Stimulated activated CD8-positive, alpha-beta memory T cell treated with anti-CD3 and anti-CD28 coated beads, Interleukin-2, amount 100 ng/mL, for 48 hours (primary cell): ENCODE measurements at places on chromosomes 6 and 20.

DNA sequence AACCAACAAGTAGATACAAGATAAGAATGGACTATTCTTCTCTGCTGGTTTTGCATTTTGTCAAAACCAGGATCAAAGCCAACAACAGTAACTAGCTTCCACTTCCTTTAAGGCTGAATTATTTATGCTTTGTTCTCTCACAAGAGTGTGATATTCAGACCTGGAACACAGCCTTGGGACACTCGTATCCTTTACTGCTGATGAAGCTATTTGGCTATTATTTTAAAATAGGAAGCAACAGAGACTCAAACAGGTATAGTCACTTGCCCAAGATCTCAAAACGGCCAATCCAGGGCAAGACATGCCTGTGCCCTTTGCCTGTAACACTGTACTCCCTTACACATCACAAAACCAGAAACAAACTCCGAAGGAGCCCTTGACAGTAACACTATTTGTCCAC, 19.9 kb downstream of the SPTLC3 start:
- no peak for DNase-seq

- DNase-seq: no peak
These were observed 3.3 kb downstream of the OSER1 start for GRCh38 chr20:44207126-44207723.

- DNase-seq: no peak
These were observed 368.2 kb downstream of the SYNE1 start for GRCh38 chr6:152268846-152269442.

GRCh38 chr6:122005661-122006060, 393.8 kb upstream of the HSF2 start:
- no peak for DNase-seq

DNA sequence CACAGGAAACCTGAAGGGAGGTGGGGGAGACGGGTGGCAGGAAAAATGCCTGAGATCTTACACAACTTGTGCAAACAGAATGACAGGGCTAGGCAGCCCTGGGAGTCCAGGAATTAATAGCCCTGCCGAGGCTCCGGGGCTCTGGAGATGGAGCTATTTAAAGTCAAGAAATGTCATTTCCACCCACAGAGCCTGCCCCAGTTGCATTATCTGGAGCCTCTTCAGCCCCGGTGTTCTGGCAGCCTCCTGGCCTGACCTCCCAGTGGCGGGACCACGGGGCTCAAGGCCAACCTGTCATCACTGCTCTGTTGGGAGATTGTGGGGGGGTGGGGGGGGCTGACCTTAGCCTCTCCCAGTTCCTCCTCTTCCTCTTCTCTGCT, 28.5 kb upstream of the SCUBE3 start:
- DNase-seq: no peak

GRCh38 chr20:44748005-44748370, 2.3 kb downstream of the KCNK15 start:
- no peak for DNase-seq

DNA sequence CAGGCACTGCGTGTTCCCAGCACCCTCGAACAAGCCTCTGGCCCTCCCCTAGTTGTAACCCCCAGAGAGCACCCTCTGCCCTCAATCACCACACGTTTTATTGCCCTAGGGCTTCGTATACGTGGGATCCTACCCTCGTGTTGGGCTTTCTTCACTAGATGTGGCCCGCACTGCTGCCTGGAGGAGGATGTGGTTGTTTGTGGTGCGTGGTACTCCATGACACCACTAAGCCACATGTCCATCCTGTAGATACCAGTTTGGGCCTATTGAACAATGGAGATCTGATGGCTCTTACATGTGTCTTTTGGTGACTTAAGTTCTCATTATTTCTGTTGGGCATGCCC, 17.0 kb downstream of the SLC2A4RG start:
- DNase-seq: no peak

DNA sequence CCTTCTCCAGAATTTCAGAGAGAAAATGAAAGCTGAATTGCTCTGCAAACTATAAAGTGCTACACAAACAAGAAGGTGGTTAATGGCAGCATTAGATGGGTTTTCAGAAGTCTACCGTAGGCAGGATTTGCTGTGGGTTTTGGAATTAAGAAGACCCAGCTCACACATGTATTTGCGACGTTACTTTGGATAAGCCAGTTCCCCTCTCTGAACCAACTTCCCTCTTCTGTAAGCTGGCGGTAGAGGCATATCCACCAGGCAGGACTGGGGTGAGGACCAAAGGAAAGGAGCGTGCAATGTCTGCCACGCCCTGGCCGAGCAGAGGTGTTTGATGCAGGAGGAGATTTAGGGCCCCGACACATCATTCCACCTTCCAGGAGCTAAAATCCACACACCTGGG, 6.9 kb downstream of the RSPO4 start:
- DNase-seq: no peak

- DNase-seq: no peak
These were observed 26.1 kb upstream of the NKAIN2 start for GRCh38 chr6:123777563-123777962.

DNA sequence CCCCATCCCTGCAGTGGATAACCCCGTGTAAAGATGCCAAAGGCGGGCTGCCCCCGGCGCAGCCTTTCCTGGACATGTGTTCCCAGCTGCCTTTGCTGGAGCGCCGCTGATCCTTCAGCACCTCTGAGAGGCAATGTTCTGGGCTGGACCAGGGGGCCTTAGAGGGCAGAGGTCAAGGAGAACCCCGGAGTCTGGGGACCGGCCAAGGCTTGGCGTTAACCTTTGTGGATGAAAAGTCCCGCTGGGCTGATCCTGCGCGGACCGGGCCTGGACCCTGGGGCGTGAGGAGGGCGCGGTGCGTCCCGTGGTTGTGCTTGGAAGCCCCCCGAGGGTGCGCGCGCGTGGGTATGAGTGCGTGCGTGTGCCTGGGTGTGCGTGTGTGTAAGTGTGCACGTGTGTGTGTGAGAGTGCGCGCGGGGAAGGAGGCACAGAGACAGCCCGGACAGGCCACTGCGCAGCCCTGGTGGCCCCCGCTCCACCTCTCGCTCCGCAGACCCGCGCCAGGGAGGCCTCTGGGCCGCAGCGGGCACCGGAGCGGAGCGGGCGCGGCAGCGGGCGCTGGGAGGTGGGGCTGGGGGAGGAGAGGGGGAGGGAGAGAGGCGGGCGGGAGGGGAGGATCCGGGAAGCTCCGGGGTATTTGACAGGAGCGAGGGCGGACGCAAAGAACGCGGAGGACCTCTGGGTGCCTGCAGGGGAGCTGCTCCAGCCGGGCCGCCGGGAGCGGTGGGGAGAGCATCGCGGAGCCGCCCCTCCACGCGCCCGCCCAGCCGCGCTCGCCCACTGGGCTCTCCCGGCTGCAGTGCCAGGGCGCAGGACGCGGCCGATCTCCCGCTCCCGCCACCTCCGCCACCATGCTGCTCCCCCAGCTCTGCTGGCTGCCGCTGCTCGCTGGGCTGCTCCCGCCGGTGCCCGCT, at the start of gene SMOC2:
Gene SMOC2 (plus strand): TSS at position 665 of the 914 bp plus-strand sequence. CDS start 187 bp downstream, at position 852.
- no peak for DNase-seq

DNA sequence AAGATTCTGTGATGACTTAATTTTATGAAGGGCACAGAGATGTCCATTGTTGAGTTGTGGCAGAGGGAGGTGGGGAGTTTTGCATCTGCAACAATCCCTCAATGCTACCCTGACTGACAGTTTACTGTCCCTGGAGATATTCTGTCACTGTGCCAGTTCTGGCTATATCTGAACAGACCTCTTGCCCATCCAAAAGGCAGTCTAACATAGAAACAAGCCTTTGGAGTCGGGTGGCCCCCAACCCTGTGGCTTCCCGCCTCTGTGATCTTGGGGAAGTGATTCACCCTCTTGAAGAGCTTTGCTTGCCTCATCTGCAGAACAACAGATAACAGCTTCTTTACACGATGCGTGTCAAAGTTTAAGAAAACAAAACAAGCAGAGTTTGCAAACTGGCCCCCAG, 3.8 kb upstream of the E2F1 start:
- DNase-seq: peak; percentile 56

DNA sequence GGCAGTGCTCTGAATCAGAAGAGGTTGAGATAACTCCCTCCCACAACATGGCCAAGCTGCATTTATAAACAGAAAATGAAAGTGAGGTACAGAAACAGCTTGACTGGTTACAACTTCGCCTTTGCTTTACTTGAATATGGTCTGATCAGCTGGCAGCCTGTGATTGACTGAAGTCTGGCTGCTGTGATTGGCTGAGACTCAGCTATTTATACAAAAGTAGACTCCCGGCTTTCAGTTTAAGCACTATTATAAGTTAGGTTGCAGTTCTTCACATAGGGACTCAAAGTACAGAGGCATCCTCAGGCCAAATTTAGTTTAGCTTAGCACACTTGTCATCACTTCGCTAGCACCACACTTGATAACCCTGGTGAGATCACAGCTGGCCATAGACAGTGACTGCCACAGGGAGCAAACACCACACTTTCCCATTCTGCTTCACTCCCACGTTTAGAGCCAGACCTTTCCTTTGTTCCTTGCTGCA, 362.6 kb downstream of the EPM2A start:
- DNase-seq: no peak

GRCh38 chr6:150044621-150045145, 19.4 kb upstream of the RAET1L start:
- no peak for DNase-seq

GRCh38 chr6:166795879-166796278, 160.5 kb downstream of the RNASET2 start:
- no peak for DNase-seq

DNA sequence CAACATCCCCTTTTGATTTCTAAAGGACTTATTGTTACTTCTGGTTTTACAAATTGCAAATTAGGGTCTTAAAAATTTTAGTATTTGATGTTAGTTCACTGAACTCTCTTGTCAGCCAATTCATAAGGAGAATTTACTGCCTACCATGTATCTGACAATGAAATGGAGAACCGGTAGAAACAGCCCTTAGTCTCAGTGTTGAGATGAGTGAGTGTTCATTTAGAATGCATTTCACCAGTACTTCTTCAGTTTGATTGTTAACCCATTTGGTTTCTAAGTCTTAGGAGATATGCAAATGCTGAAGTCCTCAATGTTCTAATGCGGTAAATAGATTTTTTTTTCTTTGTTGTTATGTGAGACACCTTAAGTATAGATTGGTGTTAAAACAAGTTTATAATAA, 616.3 kb upstream of the FLRT3 start:
- no peak for DNase-seq

- DNase-seq: no peak
These were observed 13.5 kb upstream of the KCNK16 start for GRCh38 chr6:39335780-39336545.

- DNase-seq: no peak
These were observed 470.5 kb upstream of the NRSN1 start for GRCh38 chr6:23655525-23655924.

GRCh38 chr6:87078983-87079616, 15.8 kb downstream of the CGA start:
- DNase-seq: peak; percentile 43

DNA sequence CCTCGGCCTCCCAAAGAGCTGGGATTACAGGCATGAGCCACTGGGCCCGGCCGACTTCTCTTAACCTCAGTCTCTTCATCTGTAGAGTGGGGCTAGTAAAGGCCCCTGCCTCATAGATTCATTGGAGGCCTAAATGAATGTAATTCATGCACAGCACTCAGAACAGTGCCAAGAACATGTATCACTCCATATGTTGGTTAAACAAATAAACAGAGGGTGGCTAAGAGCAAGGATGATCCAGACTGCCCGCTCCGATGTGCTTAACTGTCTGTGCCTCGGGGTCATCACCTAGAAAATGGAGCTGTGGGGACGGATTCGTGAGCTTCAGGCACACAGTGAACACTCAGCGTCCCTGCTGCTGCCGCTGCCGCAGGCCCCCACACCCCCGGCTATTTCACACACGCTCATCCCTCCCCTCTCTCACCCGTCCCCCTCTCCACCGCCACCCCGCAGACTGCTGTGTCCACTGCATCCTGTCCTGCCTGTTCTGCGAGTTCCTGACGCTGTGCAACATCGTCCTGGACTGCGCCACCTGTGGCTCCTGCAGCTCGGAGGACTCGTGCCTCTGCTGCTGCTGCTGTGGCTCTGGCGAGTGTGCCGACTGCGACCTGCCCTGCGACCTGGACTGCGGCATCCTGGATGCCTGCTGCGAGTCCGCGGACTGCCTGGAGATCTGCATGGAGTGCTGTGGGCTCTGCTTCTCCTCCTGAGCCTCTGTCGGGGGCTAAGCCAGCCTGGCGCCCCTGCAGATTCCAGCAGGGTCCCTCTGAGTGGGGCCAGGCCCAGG, 14.8 kb downstream of the MDFI start:
- no peak for DNase-seq

GRCh38 chr6:15769511-15770018, 106.7 kb upstream of the DTNBP1 start:
- DNase-seq: no peak

DNA sequence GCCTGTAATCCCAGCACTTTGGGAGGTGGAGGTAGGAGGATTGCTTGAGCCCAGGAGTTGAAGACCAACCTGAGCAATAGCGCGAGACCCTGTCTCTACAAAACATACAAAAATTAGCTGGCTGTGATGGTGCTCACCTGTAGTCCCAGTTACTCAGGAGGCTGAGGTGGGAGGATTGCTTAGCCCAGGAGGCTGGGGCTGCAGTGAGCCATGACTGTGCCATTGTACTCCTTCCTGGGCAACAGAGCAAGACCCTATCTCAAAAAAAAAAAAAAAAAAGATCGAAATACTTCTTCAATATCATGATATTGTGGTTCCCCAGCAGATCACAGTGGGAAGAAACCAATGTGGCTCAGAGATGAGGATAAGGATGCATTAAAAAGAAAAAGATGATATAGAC, 47.6 kb downstream of the SOBP start:
- DNase-seq: no peak
